ENCODE measurements at places on chromosomes 11 and 22.

GRCh38 chr11:119806064-119806915 is 77.3 kb upstream of the NECTIN1 start:
- DNase-seq, result no peak

DNA sequence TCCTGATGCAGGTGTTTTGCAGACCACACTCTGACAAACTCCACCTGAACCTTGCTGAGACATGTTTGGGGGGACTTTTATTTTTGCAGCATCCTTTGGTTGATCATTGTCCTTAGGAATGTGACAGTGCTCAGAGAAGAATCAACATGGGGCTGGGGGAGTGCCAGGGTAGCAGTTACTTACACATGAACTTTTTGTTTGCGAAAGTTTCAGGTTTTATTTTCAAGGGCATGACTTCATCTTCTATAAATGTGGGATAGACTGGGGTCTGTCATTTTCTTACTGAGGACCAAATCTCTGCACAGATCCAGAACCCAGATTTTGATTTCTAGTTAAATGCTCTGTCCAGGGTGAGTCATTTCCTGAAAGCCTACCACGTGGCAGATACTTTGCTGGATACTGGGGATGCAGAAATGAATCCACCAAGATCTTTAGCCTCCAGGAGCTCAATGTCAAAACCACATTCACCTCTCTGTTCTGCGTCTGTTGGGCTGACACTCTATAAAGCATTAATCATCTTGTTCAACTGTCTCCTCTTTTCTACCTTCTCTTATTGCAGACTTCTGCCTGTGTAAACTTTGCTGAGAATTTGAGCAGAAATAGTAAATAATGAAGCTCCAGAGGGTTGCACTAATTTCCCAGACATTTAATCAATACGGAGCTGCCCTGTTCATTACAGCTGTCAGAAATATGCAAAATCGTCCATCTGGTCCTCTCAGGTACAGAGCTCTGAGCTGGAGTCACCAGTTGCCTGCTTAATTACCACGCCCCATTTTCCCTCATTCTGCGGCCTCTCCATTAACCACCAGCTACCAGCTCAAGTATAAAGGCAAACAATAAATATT is 387.9 kb downstream of the MIAT start:
- DNase-seq, result no peak

GRCh38 chr11:93515441-93516025 is 27.7 kb downstream of the SMCO4 start:
- no peak for DNase-seq

DNA sequence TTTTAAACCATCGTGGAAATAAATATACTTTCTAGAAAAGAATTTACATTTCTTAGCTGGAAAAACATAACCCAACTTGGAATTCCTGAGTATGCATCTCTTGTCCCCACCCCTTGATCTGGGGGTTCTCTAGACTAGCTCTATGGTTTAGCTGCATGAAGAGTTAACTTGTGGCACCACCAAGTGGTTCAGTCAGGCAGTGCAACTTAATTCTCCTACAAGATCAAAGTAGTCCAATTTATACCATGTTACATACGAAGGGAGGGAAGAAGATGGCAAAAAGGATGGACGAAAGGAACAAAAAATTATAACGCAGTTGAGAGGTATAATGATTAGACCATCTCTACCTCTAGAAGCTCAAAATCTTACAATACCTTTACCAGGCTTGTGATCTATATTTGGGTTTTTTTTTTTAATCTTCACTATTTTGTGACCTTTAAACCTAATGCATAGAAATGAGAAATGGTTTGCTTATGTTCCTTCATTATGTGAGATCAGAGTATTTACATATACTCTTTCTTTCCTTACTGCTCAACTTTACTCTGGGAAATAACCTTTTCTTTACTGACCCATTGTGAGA is 28.5 kb upstream of the ALKBH3 start:
- peak; percentile 22 for DNase-seq

DNA sequence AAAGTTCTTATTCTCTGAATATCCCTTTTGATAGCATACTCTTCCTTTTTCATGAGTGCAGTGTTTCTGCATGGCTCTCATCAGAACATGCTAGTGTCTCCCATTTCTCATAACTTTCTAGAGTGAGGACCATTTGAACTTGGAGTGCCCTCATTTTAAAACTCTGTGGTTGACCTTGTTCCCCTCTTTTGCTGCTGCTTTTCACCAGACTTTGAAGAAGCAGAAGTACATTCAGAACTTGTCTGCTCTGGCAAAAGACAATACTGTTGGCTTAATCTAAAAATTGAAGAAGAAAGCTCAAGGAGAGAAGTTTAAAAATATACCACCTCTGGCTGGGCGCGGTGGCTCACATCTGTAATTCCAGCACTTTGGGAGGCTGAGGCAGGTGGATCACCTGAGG is 35.0 kb downstream of the PPARA start:
- DNase-seq, result no peak

- no peak for DNase-seq
Observed at GRCh38 chr11:112392904-112393303, 132.2 kb upstream of the PLET1 start.

GRCh38 chr11:20353829-20354434 is 9.6 kb upstream of the HTATIP2 start:
- DNase-seq, result no peak

GRCh38 chr11:34916015-34916842 is at the start of the genes APIP and PDHX:
Gene APIP, minus strand, starts transcription at chr11:34916379. Its CDS starts 95 bp downstream, at chr11:34916284.
Gene PDHX, plus strand, starts transcription at chr11:34916618. Its CDS starts 38 bp downstream, at chr11:34916656.
- peak; percentile 94 for DNase-seq

DNA sequence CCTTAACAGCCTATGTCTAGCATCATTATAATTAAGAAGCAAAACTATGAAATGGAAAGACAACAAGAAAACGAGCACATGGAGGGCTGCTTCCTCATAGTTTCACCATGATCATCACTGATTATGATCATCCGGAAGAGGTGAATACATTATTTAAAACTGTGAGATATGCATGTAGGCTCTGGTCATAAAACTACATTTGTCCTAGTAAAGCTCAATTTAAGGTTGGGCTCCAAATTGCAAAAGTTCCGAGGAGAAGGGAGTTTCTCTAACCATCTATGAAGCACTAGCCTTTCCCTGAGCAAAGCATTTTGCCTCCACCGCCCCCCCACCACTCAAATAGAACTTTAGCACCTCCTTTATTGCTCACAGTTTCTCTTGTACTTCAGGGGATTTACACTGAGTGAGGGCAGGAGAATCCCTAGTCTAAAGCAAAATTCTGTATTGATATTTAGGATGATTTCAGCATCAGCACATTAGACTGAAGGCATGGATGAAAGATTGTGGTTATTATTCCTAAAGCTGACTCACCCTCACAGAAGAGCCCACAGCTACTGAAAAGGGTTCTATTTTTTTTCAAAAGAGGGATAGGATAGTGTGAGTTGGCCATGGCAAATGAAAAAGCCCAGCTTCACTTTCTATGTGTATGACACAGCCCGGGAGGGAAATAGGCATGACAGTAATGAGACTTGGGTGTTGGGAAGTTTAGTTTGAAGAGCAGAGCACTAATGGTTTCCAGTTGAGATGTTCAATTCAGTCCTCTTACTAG is 203.4 kb downstream of the CADM1 start:
- no peak for DNase-seq

GRCh38 chr11:47187723-47188122 is 1.5 kb upstream of the PACSIN3 start:
- no peak for DNase-seq

DNA sequence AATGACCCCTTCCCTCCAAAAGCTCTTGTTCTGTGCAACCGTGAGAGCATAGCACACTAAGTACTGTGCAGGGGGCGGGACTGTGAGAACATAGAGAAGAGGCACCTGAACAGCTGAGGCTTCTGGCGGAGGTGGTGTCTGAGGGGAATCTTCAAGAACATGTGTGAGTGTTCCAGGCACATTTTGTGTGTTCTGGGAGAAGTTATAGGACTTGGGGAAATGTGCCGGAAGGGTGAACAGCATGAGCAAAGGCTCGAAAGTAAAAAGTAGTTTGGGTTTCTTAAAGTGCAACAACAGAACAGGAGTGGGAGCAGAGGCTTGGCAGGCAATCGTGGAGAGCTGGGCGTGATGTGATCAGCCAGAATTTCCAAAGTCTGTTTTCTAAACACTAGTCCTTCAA is 12.4 kb upstream of the SYN3 start:
- DNase-seq, result no peak

DNA sequence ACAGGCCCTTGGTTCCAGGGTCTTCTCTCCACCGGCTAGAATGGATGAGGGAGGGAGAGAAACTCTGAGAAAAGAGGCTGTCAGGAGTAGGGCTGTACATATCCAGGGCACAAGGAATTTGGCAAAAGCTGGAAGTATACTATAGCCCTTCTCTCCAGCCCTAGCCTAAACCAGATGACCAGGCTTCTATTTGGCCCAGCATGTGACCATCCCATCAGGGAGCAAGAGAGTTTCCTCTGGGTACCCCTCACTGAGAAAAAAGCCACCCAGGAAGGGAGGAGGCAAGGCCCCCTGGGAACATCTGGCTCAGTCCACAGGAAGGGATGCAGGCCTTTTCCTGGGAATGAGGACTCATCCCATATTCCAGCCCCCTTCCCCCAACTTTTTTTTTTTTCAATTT is 8.3 kb downstream of the CD44 start:
- no peak for DNase-seq

GRCh38 chr11:18230859-18231258 is 5.7 kb downstream of the SAA4 start:
- no peak for DNase-seq

- no peak for DNase-seq
Observed at GRCh38 chr11:48683226-48683720, 194.7 kb downstream of the OR4A47 start.

DNA sequence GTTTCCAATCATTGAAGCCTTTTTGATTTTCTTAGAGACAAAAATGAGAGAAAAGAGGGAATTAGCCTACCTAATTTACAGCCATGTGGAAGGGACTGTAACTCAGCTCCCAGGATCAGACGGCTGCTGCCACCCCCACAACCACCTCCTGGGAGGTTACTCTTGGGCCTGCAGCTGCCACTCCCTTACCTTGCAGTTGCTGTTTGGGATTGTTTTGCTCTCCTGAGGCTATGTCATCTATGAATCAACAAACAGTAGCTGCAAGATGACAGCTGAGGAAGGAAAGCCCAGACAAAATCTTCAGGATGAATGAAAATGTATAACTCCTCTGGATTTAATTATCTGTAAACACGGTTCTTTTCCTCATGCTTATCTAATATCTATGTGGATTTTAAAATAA is 28.0 kb upstream of the ZC3H12C start:
- DNase-seq, result no peak

- peak; percentile 7 for DNase-seq
Observed at GRCh38 chr22:33209930-33210784, 152.0 kb upstream of the SYN3 start.

DNA sequence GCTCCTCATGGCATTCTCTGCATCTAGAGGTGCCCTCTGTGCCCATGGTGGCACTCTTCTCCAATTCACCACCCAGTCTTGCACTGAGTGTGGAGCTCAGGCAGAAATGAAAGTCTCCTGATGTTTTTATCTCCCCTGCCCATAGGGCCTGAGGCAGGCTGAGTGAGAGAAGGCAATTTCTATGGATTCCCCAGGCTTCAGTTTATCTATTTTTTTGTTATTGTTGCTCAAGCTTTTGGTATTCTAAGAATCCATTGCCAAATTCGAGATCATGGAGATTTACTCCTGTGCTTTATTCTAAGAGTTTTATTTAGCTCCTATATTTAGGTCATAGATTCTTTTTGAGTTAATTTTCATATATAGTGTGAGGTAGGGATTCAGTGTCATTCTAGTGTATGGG is 40.7 kb downstream of the TSPAN18 start:
- no peak for DNase-seq

DNA sequence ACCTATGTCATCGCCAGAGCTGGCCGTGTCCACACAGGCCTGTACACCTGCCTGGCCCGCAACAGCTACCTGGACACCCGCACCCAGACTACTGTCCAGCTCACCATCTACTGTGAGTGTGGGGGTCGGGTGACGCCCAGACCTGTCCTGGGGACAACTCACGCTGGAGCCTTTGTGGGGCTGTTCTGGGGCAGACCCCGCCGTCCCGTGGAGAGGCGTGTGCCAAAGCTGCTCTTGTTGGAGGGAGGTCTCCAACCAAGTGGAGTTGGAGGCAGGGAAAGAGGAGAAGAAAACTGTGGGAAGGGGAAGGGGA is 4.3 kb downstream of the VSIG10L2 start:
- no peak for DNase-seq

- no peak for DNase-seq
Observed at GRCh38 chr11:102364991-102365390, 18.0 kb downstream of the BIRC2 start.

GRCh38 chr11:22431106-22431505 is 92.9 kb downstream of the SLC17A6 start:
- DNase-seq, result no peak

GRCh38 chr11:30018495-30018894 is 1.7 kb upstream of the KCNA4 start:
- no peak for DNase-seq

- DNase-seq, result no peak
Observed at GRCh38 chr11:122910775-122911174, 28.2 kb downstream of the JHY start.

GRCh38 chr22:40037320-40037719 is 42.6 kb downstream of the FAM83F start:
- no peak for DNase-seq

GRCh38 chr11:11044137-11044855 is 186.4 kb upstream of the ZBED5 start:
- DNase-seq, result no peak
